ENCODE measurements at places on chromosomes 1 and 21.

DNA sequence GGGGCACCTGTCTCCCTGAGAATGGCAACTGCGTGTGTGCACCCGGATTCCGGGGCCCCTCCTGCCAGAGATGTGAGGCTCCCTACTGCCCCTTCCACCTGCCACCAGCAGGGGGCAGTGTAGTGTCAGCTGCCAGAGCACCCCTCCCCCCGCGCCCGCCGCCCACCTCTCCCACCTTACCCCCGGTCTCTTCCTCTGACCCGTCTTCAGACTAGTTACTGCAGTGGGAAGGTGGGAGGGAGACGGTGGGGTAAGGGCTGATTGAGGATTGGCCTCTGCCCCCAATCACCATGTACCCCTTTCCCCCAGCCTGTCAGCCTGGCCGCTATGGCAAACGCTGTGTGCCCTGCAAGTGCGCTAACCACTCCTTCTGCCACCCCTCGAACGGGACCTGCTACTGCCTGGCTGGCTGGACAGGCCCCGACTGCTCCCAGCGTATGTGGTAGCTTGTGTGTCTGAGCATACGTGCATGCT lies 10.1 kb upstream of the LRRC71 start:
- no peak for DNase-seq

DNA sequence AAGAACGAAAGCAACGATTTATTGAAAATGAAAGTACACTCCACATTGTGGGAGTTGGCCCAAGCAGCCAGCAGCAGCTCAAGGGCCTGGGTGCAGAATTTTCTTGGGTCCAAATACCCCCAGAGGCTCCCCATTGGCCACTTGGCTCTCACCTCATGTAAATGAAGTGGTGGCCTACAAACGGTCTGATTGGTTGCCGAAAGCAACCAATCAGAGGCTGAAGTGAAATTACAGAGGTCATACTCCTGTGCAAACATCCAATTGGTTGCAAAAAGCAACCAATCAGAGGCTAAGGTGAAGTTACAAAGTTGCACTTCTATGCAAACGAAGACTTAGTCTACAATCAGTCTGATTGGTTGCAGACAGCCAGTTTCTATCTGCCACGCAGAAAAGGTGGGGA lies 31.9 kb downstream of the FAM163A start:
- no peak for DNase-seq

DNA sequence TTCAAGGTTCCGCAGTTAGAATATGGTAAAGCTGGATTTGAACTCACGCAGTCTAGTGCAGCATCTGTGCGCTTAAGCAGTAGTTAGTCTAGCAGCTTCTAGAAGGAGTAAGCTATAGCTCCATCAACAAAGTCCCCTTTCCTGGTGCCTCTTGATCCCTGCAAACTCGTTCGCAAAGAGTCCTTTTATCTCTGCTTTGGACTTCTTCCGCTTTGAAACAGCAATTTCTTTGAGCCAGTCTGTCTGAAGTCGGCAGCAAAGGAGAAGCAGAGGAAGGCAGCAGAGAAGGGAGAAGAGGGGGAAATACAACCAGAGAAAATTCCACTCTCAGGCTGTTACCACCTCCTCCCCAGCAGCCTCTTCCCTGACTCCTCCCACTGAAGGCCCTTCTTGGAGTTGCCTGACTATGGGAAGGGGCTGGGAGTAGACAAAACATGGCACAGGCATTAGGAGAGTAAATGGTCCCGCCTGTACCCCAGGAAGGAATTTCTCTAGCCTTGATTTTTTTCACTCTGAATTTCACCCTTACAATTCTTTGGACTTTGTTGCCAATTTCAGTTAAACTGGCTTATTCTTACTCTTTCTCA lies 25.9 kb downstream of the HSD3B2 start:
- DNase-seq: no peak

GRCh38 chr1:216389774-216390173 lies 33.5 kb downstream of the USH2A start:
- DNase-seq: no peak

- no peak for DNase-seq
These were observed 14.0 kb downstream of the SLC1A7 start for GRCh38 chr1:53128401-53128800.

DNA sequence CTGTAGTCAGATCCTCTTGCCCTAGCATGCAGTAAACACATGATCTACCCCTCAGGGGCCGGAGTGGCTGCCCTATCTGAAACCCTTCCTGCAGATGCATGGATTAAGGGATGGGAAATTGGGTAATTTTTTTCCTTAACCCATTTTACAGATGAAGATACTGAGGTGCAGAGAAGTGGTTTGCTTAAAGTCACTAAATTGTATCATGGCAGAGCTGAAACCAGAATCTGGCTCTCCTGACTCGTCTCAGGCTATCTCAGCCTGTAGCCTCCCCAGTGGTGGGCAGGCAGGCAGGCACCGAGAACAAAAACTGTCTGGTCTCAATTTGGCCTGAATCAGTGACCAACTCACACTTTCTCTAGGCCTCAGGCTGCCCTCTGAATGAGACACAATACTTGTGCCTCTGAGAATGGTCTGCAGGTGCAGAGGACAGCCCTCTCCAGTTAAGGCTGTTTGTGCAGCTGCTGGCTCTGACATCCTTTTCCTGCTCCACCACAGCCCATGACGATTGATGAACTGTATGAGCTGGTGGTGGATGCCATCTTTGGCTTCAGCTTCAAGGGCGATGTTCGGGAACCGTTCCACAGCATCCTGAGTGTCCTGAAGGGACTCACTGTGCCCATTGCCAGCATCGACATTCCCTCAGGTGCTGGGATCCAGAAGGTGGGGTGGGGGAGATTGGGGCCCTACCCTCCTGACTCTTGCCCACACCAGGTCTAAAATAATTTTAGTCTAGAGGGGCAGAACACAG lies 1.5 kb downstream of the NAXE start:
- no peak for DNase-seq

- DNase-seq: no peak
These were observed 115.1 kb downstream of the SETD4 start for GRCh38 chr21:35945089-35945671.

GRCh38 chr1:12745126-12745991 lies 641 bp upstream of the CFAP107 start:
- DNase-seq: no peak

- no peak for DNase-seq
These were observed 7.4 kb upstream of the AGMAT start for GRCh38 chr1:15592285-15592684.

- no peak for DNase-seq
These were observed 238.7 kb upstream of the POGK start for GRCh38 chr1:166600574-166600973.

DNA sequence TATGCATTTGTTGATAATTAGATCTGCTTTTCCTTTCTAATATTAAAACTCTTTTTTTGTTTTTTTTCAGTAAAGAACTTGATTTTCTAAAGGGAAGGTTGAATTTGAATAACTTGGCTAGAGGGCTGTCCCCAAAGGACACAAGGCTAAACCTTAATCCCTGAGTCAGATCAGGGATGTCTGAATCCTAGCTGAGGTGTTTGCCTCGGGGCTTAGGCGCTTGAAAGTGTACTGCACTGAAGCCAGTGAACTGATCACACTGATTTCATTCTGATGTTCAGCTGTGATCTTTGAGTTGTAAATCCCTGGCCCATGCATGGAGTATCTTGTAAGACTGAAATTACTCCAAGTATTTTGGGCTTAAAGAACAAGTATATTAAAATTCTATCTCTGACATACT lies 42.8 kb downstream of the MTR start:
- DNase-seq: no peak

GRCh38 chr1:223531742-223532341 lies 133.7 kb downstream of the CAPN8 start:
- DNase-seq: peak; percentile 3

DNA sequence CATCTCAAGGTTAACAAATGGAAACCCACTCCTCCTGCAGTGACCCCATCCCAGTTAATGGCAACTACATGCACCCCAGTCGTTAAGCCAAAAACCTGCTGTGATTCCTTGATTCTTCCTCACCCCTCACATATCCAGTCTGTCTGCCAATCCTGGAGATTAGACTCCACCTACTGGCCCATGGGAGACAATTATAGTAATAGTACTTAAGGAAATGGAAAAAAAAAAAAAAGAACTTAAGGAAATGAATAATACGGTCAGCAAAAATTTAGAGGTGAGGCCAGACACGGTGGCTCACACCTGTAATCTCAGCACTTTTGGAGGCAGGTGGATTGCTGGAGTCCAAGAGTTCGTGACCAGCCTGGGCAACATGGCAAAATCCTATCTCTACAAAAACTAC lies 7.0 kb downstream of the NOL9 start:
- no peak for DNase-seq

- DNase-seq: no peak
These were observed 91.4 kb downstream of the AKT3 start for GRCh38 chr1:243758647-243759046.

GRCh38 chr1:44696789-44697345 lies 22.4 kb downstream of the ARMH1 start:
- no peak for DNase-seq

DNA sequence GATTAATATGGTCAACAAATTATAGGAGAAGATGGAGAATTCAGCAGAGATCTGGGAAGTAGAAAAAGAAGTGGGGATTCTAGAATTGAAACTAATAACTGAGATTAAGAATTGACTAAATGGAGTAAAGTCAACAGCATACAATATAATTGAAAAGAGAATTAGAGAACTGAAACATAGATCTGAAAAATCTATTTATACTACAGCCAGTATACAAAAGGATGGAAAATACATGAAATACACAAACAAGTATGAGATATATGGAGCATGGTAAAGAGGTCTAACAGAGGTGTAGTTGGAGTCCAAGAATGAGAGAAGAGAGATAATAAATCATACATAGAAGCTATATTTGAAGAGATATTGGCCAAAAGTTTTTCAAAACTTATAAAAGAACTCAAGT lies 235.2 kb downstream of the FGGY start:
- no peak for DNase-seq

- DNase-seq: no peak
These were observed 26.4 kb downstream of the TEX35 start for GRCh38 chr1:178539291-178539690.

GRCh38 chr1:102529446-102529845 lies 532.7 kb upstream of the OLFM3 start:
- no peak for DNase-seq

- no peak for DNase-seq
These were observed 18.8 kb downstream of the SLC1A7 start for GRCh38 chr1:53123453-53124140.

- no peak for DNase-seq
These were observed 4.8 kb downstream of the RGS16 start for GRCh38 chr1:182599339-182599738.

- no peak for DNase-seq
These were observed 8.6 kb upstream of the FOXE3 start for GRCh38 chr1:47407481-47407880.

DNA sequence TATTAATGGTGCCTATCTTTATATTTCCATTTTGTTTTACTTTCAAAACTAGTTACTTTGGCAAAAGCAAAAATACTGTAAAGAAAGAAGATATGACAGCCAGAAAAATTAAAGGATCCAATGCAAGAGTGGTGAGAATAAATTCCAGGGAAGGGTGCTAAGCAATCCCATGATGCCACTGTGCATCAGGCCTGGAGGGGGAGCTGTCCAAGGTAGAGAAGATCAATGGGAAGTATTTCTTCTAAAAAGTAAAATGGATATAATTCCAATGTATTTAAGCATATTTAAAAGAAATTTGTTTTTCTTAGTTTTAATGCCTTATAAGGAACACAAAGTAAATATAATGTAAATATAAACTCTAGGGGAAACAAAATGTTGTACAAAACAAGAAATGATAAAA lies 1382.2 kb upstream of the B3GALT2 start:
- DNase-seq: no peak

- no peak for DNase-seq
These were observed 33.3 kb upstream of the SUCO start for GRCh38 chr1:172499636-172500141.

GRCh38 chr1:210310562-210311153 lies 18.0 kb upstream of the HHAT start:
- DNase-seq: no peak

DNA sequence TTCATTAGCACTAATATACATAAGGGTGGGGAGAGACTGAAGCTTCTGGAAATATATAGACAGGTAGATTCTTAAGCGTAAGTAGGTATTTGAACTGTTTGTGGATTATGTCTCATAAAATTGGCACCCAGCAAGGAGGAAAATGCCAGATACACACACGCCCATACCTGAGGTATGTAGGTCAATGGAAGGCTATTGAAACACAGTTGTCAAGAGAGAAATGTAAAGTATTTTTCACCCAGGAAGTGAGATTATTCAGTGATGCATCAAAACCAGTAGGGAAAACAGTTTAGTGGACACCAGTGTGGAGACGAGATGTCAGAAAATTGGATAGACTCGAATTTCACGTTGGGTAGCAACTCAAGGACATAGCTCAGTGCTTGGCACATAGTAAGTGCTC lies 4.7 kb upstream of the RSPH1 start:
- no peak for DNase-seq

DNA sequence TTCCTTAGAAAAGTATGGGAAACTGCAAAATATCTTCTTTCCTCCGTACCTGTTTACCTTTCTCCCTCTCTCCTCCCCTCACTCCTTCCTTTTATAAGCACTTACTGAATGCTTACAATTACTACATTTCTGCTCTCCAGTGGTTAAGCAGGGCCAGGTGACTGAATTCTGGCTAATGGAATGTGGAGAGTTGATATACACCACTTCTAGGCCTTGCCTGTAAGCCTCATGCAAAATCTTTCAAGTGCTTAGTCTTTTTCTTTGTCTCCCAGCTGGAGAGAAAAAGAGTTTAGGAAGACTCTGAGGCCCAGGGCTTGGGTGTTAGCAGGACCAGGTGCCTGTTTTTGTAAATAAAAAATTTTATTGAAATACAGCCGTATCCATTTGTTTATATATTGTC lies 77.7 kb upstream of the CACNA1E start:
- no peak for DNase-seq

DNA sequence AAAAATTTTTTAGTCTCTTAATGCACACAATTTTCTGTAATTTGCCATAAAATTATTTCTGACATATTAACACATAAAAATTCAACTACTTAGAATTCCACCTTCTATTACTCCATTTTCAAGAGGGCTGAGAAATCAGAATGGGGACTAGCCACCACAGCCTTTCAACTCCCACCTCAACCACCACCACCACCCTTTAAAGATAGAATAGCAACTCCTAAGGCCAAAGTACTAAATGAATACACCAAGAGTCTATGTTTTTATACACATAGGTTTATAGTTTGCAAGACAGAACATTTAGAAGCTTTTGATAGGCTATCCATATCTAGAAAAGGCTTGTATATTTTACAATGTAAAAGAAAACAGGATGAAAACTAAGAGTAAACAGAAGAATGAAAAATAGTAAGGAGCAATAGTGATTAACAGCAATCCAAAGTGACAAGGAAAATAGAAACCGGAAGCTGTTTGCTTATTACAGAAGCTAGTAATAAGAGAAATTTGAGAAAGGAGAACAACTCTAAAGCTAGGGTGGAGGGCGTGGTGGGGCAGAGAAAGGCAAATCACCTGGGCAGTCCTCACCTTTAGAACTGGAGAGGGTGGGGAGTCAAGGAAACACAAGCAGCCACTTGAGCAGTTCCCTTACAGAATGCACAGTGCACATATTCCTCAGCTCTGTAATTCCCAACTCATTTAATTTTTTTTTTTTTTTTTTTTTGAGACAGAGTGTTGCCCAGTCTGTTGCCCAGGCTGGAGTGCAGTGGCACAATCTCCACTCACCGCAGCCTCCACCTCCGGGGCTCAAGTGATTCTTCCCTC lies 27.7 kb downstream of the EPS15 start:
- DNase-seq: no peak
